ENCODE measurements at places on chromosomes 6 and 20.

- no peak for DNase-seq
Observed at GRCh38 chr20:7038029-7038428, 270.5 kb downstream of the BMP2 start.

- no peak for DNase-seq
Observed at GRCh38 chr20:18019068-18019467, 38.6 kb downstream of the OVOL2 start.

DNA sequence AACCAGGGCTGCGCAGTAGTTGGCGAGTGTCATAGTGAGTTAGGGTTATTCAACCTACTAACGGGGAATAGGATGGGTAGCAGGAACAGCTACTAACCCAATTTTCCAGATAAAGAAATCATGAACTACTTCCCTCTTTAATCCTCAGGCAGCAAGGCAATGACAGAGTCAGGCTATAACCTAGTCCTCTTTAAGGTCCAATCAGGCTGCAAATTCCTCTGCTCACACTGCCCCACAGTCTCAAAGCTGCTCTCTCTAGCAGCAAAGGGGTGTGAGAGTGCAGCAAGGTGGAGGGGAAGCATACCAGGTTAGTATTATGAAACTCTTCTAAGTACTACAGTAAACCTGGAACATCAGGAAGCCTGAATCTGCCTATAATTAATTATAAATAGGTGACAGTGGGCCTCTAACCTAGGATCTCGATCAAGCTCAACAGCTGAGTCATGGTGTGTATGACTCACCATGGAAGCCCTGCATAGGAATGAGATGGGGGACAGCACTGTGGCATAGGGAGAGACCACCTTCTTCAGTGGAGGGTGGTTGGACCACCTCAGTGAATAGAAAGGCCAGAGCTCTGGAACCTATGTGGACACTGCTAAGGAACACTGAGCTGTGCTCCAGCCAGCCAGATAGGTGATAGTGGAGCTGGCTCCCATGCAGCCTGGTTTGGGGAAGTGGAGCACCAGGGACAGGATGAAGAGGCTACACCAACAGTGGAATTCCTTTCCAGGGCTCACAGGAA, 7.9 kb downstream of the PEX6 start:
- DNase-seq = no peak

DNA sequence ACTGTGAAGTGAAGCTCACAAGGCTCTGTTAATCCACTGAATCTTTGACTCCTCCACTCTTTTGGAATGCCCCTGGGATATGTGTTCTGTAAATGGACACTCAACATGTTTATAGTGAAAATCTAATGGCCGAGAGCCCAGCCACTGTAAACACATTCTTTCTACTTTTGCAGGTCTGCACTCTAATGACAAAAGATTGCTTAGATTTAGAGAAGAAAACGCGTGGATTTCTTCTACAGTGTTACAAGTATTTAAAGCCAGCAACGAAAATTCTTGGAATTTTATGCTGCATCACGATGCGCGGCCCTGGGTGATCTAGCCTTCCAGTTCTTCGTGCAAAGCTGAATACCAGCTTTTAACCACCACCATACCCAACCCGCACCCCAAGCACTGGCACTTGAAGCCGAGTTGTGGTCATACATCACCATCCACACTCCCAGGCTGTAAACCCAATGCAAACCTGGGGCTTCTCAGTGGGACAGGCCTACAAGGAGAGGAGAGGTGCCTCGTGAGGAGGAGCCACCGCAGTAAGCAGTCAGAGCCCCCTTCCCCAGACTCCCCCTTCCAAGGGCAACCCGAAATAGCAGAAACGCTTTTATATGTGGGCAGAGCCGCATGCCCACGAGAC, 3.7 kb upstream of the FOXO3 start:
- no peak for DNase-seq

DNA sequence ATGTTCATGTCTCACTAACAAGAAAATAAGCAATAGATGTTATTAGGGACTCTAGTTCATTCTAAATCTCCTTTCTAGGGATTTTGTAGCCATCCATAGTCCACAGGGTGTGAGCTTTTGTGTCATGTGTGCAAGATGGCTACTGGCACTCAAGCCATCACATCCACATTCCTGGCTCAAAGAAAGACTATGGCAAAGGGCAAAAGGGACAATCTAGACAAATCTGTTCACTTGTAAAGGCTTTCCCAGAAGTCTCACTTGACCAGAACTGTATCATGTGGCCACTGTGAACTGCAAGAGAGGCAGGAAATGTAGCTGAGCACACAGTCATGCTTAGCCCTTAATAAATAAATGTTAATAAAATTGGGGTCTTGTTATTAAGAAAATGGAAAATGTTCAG, 212.6 kb upstream of the EXOC2 start:
- DNase-seq = no peak

DNA sequence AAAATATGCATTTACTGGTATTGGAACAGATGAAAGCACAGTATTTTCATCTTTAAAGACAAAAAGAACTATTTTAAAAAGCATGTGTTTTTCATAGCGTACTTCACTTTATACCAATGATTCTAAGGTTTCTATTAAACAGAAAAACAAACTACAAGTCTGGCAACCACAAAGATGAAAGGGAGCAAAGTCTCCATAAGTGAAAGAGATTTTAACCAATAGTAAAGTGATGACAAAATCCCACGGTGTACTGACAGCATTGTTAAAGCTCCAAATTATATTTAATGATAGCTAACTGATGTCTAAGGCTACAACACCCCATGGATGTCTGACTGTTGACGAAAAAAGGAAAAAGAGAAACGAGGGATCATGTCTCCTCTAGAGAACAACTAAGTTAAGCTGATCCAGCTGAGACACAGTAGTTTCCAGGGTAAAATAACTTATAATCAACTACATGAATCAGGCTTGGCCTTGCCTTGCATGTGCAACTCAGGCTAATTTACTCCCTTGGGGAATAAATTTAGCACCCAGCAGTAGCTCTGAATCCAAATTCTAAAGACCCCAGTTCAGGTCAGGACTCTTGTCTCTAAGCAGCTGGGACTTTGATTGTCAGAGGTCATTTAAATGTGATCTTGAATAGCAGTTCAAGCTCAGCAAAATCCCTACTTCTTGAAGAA, 56.0 kb upstream of the TAB2 start:
- DNase-seq = no peak

- peak; percentile 68 for DNase-seq
Observed at GRCh38 chr6:44096612-44097011, 30.6 kb downstream of the MRPL14 start.

- DNase-seq = no peak
Observed at GRCh38 chr6:158068893-158069799, 87.5 kb downstream of the SYNJ2 start.

GRCh38 chr20:326645-327185, 1.4 kb downstream of the SOX12 start:
- DNase-seq = no peak

GRCh38 chr6:156807028-156807427, 29.9 kb downstream of the ARID1B start:
- no peak for DNase-seq

GRCh38 chr6:26597821-26598220, 1.1 kb downstream of the ABT1 start:
- DNase-seq = no peak

GRCh38 chr6:132804251-132804650, 5.8 kb upstream of the SLC18B1 start:
- DNase-seq = no peak

DNA sequence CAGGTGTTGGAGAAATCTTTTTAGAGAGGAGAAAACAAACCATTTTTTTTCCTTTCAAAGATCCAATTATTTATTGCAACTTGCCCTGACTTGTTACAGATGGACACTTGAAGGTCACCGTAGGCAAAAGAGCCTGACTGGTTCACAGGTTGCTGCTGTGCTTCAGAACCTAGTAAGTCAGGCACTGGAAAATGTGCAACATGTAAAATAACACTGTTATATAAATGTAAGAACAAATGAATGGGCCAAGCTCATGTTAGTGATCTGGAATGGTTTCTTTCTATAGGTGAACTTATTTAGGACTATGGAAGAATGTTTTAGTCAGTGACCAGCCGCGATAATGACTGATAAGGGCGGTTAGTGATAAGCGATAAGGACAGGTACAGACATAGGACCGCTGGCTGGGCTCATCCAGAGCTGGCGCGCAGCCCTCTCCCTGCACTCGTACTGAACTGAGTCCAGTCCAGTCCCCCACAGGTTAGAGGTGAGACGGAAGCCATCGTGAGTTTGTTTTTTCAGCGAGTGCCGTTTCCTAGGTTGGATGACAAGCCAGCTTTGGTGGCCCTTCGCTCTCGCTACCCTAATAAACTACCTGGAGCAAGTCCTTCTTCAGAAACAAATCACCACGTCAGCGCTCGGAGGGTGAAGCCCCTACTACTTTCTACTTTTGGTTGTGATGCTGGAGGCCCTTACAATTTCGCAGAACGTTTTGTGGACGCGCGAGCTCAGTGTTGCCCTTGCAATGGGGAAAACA, 94.4 kb upstream of the PRDM1 start:
- peak; percentile 64 for DNase-seq

DNA sequence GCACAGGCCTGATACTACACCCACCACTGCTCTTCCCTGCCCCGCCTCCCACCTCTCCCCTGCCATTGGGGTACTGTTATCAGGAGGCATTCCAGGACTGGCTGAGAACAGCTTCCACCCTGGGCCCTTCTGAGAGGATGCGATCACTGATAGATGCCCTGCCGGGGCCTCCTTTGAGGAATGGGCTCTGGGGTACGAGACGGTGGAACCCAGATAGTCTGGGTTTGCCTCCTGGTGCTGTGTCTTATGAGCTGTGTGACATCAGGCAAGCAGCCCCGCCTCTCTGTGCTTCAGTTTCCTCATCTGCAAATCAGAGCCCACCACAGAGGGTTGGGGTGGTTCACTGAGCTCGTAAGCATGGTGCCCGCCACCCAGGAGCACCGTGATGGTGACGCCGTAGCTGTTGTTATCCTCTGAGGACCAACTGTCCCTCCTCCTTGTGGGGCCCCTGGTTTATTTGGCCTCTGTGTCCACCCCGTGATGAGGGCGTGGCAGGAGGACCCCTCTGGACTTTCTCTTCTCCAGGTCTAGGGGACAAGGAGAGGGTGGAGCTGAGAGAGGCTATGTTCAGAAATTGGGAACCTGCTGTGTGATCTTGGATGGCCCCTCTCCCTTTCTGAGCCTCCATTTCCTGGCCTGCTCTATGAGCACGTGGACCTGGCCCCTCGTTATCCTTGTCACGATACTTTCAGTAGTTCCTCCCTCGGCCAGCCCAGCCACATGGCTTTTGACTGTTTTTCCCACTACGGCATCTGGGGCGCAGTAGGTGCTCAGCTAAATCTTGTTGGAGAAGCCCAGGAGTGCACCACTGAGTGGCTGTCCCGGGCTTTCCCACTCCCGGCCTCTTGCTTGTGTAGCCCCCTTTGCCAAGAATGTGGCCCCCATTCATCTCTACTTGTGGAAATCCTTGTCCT, 18.3 kb downstream of the SRC start:
- DNase-seq = no peak

- no peak for DNase-seq
Observed at GRCh38 chr6:2086326-2086965, 159.0 kb downstream of the GMDS start.

GRCh38 chr6:25239059-25239458, 40.1 kb upstream of the CARMIL1 start:
- no peak for DNase-seq

- no peak for DNase-seq
Observed at GRCh38 chr6:13407368-13407708, 79.0 kb upstream of the TBC1D7 start.

- DNase-seq = no peak
Observed at GRCh38 chr6:98384801-98385200, 449.6 kb upstream of the POU3F2 start.

DNA sequence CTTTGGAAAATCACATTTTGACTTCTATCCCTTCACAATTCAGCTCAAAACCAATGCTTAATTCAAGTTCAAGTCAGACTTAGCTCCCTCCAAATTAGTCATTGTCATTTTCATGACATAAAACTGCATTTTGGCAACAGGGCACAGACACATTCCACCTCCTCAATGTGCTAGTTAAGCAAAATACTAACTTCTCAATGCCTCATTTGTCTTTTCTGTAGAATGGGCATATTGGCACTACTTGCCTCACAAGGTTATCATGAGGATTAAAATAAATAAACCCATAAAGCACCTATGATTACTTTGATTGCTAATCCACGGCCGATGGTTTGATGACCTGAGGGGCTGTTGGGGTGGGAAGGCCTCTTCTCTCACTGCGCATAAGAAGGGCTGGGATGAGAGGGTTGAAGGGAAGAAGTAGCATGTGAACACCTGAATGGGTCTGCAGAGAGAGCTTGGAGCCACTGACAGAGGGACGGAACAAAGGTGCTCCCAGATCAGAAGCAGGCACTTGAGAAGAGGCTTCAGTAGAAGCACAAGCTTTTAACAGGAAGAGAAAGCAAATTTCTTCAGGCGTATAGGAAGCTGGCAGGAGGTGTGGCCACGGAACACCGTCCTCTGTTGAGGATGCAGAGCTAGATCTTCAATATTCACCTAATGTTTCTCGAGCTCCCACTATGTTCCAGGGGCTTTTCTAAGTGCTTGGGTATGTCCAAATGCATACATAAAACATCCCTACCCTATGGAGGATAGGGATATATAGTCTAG, 11.7 kb upstream of the TBC1D7 start:
- no peak for DNase-seq

- no peak for DNase-seq
Observed at GRCh38 chr6:110951986-110952794, 6.3 kb upstream of the GTF3C6 start.
